ENCODE measurements at places on chromosomes 4 and X.

DNA sequence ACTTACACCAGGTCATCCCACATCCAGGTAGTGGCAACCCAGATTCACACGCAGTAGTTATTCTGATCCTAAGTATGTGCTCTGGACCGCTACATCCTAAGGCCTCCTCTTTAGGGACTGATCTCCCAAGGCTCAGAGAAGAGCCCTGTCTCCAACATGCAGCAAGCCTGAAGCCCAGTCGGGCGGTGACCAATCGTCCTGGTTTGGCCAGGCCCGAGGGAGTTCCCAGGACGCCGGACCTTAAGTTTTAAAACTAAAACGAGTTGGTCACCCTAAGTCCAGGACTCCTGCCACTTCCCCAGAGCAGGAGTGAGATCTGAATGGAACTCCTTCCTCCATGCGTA is 385 bp downstream of the LYAR start:
- DNase-seq: no peak

GRCh38 chrX:120664081-120664480 is 34.2 kb upstream of the C1GALT1C1 start:
- peak; percentile 42 for DNase-seq

DNA sequence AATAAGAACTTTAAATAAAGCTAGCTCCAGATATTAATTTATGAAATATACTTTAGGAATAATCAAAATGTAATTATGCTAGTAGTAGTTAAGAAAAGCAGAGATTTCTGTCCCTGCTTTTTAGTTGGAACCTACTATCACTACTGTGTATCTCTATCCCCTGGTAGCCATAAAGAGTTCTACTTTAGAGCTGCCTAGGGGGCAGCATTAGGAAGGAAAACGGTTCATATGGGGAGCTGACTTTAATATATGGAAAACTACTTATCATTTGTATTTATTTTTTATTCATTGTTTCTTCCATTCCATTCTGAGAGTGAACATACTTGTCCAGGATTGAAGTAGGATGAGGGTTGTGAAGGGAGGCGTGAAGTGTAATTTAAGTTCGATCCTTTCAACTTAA is 40.9 kb downstream of the CPEB2 start:
- DNase-seq: no peak

GRCh38 chrX:68503836-68504636 is 5.2 kb downstream of the YIPF6 start:
- peak; percentile 38 for DNase-seq

DNA sequence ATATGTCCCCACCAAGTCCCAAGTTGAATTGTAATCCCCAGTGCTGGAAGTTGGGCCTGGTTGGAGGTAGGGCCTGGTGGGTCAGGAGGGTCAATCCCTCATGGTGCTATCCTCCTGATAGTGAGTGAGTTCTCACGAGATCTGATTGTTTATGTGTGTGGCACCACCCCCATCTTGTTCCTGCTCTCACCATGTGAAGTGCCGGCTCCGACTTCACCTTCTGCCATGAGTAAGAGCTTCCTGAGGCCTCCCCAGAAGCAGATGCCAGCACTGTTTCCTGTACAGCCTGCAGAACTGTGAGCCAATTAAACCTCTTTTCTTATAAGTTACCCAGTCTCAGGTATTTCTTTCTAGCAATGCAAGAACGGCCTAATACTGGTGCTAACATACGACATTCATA is 22.7 kb upstream of the TMEM33 start:
- DNase-seq: no peak

GRCh38 chr4:86522349-86522748 is 71.8 kb upstream of the PTPN13 start:
- DNase-seq: peak; percentile 18

- DNase-seq: peak; percentile 88
Observed at GRCh38 chrX:10756441-10756840, 136.1 kb upstream of the MID1 start.

GRCh38 chrX:69262036-69262936 is 97.0 kb upstream of the PJA1 start:
- DNase-seq: no peak

DNA sequence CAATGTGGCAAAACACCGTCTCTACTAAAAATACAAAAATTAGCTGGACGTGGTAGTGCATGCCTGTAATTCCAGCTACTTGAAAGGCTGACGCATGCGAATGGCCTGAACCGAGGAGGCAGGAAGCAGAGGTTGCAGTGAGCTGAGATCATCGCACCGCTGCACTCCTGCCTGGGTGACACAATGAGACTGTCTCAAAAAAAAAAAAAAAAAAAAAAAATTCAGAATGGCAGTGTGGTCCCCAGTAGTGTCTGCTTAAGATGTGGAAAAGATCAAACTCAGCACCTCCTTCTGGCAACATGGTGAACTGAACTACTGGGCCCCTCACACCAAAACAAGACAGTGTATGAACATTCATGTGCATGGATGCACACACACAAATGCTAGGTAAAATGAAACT is 32.2 kb downstream of the SMS start:
- DNase-seq: peak; percentile 85

DNA sequence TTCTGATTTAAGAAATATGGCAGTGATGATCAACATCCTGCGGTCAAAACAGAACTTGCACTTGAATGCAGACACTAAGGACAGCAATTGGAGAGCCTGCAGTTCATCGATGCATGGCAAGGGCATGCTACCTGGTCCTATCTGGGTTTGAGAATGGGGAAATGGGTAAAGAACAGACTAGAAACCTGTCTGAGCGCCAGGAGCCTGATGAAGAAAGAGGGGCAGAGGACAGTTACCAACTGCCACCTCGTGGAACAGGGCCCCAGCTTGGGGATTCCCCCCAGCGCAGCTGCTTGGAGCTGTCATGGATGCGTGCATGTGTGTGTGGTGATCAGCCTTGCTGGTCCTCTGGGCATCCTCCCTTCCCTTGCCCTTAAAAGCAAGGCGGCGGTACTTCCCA is 30.2 kb upstream of the NKRF start:
- DNase-seq: no peak

DNA sequence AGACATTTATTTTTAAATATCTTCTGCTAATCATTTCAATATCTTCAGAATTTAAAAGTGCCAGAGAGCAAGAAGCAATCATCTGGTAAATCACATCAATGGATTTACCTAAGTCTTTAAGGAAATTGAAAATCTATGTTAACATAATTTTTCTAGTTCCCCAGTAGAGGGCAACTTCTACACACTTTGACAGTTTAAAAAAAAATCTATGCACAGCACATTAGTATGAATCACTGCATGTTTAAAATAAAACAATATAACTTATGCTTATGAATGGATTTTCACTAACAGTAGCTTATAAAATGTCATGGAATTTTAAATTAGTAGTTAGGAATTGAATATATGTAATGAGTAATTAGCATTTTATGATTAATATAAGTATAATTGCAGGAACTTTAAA is 126.5 kb downstream of the REELD1 start:
- peak; percentile 47 for DNase-seq

DNA sequence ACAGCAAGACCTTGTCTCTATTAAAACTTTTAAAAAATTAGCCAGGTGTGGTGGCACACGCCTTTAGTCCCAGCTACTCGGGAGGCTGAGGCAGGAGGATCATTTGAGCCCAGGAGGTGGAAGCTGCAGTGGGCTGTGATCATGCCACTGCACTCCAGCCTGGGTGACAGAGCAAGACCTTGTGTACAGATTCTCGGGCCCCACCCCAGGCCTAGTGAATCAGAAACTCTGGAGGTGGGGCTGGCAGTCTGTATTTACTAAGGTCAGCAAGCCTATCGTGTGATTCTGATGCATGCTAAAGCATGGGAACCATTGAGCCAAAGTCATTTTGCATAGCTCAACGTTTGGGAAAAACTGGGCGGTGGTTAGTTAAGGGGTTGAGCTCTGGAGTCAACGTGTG is 3.5 kb downstream of the S100G start:
- no peak for DNase-seq

DNA sequence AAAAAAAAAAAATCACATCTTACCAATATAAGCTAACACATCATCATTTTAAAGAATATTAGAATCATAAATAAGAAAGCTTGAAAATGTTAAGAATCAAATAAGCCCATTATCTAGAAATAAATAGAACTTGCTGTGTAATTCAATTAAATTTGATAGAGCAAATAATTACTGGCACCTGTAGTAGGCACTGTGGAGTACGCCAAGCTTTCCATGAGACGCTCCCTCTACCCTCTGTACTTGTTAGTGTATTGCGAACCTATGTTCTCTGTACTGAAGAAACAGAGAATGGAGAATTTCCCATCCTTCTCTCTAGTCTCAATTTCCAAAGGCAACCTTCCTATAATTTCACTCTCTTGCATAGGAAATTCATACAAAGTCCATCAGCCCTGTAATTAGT is 61.7 kb upstream of the HAND2 start:
- DNase-seq: no peak

GRCh38 chrX:148441387-148441786 is 59.0 kb upstream of the AFF2 start:
- no peak for DNase-seq

GRCh38 chr4:112515198-112516065 is 548 bp downstream of the NEUROG2 start:
- DNase-seq: peak; percentile 34

DNA sequence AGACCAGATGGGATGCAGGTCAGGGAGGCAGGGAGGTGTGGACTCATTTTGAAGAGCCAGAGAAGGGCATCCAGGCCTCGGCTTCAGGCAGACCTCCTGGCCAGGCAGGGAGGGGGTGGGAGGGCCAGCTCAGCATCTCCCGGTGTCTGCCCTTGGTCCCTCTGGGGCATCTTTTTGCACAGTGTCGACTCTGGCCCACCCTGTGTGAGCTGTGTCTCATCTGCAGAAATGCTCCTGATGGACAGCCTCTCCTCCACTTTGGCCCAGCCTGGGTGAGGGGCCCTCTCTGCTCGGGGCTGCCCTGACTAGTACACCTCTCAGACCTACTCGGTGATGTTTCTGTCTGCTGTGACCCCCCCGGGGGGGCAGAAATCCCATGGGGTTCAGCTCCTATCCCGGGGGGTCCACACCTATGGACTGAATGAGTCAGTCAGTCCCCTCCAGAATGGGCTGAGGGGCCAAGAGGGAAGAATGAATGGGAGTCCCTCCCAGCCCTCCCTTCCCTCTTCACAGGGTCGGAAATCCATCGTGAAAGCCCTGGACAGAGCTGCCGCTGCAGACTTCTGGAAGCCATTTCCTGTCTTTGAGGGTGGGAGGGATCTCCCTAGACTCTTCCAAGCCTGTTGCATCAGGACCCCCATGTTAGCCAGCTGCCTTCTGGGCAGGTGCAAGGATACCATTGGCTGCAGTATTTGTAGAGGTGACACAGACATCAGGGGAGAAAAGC is 196.7 kb upstream of the PSAPL1 start:
- DNase-seq: peak; percentile 34

DNA sequence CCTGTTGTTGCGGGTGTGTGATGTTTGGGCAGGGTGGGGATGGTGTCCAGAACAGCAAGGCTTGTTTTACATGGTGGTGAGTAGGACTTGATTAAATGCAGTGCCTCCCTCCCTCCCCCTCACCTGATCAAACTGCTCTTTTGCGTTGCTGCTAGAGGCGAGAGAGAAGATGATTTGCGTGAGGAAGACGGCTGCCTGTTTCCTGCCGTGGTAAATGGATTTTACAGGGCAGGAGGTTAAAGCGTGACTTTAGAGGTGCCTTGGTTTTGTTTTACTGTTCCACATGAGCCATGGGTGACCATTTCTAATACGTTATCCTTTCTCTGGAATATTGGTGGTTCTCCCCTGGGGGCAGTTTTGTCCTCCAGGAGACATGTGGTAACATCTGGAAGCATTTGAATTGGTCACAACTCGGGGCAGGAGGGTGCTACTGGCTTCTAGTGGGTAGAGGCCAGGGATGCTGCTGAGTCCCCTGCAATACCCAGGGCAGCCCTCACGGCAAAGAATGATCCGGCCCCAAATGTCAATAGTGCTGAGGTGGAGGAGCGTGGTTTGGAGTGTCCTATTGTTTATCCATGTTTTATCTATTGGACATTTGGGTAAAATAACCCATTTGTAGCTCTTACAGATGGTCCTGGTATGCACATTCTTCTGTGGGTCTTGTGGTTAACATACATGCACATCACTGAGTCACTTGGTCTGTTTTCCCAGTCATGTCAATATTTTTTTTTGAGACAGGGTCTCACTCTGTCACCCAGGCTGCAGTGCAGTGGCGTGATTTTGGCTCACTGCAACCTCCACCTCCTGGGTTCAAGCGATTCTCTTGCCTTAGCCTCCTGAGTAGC is 73.7 kb downstream of the SHROOM2 start:
- peak; percentile 73 for DNase-seq

- peak; percentile 37 for DNase-seq
Observed at GRCh38 chrX:41661366-41662095, 27.2 kb upstream of the GPR34 start.

GRCh38 chr4:182644683-182645050 is 272.5 kb downstream of the DCTD start:
- DNase-seq: peak; percentile 62

GRCh38 chrX:113001836-113002235 is 161.2 kb upstream of the AMOT start:
- no peak for DNase-seq

GRCh38 chr4:137029026-137029425 is 503.3 kb downstream of the PCDH18 start:
- DNase-seq: no peak

DNA sequence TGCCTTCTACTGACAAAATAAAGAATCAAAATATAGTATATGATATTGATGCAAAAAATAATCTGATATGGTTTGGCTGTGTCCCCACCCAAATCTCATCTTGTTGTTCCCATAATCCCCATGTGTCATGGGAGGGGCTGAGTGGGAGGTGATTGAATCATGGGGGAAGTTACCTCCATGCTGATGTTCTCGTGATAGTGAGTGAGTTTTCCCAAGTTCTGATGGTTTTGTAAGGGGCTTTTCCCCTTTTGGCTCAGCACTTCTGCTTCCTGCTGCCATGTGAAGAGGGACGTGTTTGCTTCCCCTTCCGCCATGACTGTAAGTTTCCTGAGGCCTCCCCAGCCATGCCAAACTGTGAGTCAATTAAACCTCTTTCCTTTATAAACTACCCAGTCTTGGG is 70.2 kb downstream of the TMEM165 start:
- no peak for DNase-seq

- DNase-seq: no peak
Observed at GRCh38 chr4:2070421-2071251, 11.5 kb downstream of the NAT8L start.

GRCh38 chr4:39614487-39615162 is 24.0 kb downstream of the SMIM14 start:
- peak; percentile 73 for DNase-seq

- peak; percentile 76 for DNase-seq
Observed at GRCh38 chrX:48558271-48558670, 16.0 kb upstream of the RBM3 start.

All from EH (cell line).